ENCODE measurements at places on chromosomes 1 and 21.

- no peak for DNase-seq
These were observed 10.3 kb downstream of the LCE4A start for GRCh38 chr1:152718238-152718637.

- DNase-seq = no peak
These were observed 108.7 kb downstream of the KCNJ15 start for GRCh38 chr21:38365521-38365920.

DNA sequence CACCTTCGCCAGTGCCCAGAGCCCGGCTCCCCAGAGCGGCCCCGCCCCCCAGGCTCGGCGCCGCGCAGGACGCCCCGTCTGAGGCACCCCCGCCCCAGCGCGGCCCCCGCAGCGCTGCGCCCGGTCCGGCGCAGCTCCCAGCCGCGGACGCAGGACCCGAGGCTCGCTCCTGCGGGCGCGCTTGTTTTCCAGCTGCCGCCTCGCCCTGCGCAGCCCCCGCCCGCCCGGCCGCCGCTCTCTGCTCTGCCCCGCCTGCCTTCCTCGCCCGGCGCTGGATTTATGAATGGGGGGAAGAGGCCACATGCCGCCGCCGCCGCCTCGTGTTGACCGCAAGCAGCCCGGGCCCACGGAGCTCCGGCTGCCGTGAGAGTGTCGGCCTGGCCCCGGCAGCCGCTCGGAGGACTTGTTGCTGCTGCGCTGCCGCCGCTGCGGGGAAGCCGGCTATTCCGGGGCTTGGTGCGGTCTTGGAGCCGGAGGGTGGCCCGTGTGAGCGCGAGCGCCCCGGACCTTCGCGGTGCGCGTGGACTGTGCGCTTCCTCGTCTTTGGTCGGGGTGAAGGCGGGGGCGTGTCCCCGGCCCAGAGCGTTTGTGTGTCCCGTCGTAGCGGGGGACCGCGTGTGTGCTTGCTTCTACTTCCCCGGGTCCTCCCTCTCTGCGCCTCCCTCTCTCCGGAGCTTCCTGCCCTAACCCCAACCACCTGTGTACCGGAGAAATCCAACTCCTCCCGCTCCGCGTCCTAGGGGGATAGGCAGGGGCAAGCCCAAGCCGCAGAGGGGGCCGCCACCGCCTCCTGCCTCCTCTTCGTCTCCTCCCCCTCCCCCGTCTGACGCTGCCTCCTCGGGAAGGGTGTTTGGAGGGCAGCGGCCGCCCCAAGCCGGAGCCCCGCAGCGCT, 736 bp downstream of the KCNC4 start:
- DNase-seq = peak; percentile 49

- DNase-seq = no peak
These were observed 25.6 kb downstream of the MIS18A start for GRCh38 chr21:32253215-32253641.

DNA sequence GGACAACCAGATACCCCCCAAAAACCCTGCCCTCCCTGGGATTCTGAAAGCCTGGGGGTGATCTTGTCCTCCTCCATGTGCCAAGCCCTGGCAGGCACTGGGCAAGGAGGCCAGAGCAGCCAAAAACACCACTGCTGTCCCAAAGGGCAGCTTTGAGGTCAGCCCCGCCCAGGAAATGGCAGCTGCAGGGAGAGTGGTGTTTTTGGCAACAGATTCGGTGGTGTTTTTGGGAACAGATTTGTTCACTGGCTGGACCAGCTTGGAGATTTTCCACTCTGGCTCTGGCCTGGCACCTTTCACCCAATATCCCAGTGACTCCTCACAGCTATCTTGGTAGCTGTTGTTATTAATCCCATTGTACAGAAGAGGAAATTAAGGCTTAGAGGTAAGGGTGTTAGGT, 34.7 kb downstream of the LRP8 start:
- DNase-seq = no peak

- peak; percentile 41 for DNase-seq
These were observed 7.3 kb upstream of the UMODL1 start for GRCh38 chr21:42063571-42064521.

GRCh38 chr1:146020058-146021049, 1.2 kb downstream of the HJV start:
- no peak for DNase-seq

GRCh38 chr1:169890761-169891538, 2.7 kb downstream of the SCYL3 start:
- DNase-seq = peak; percentile 27

DNA sequence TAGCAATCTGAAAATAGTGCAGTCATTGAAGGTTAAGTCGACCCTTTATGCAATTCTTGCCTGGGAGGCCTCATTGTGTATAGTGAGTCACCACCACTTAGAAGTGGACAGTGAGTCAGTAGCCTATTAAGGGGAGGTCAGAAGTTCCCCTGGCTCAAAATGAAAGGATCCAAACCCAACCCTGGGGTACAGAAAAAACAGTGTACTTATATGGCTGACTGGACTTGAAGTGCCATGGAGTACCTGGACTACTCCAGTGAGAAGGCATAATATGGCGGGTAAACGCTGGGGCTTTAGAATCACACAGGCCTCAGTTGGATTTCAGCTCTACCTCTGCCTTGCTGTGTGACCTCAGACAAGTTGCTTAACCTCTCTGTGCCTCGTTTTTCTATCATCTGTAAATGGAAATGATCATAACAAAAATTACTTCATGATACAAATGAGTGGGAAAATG, 2.2 kb upstream of the BCL9 start:
- no peak for DNase-seq

DNA sequence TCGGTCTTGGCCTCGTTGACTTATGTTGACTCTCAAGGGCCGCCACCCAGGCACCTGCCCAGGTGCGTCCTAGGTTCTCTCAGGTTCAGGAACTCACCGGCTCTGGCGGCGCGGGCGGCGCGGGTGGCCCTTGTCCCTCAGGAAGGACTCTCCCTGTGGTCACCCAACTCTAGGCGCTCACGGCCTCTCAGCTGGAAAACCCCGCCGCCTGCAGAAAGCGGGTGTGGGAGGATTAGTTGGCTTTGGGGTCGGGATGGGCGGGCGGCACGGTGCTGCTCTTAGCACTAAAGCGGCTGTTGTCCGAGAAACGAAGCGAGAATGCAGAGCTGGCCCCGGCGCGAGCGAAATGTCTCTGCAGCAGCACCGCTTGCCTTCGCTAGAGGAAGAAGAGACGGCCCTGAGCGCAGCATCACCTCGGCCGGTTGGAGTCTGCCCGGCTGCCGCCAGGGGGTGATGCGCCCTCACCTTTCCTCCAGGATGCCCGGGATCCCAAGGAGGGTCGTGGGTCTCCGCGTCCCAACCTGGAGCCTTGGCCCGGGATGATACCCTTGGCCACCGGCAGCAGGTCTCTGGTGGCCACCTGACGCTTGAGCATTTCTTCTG, 8.1 kb upstream of the TADA1 start:
- no peak for DNase-seq

- no peak for DNase-seq
These were observed 6.0 kb downstream of the TRNP1 start for GRCh38 chr1:26999440-26999987.

- DNase-seq = no peak
These were observed 5.3 kb upstream of the FCER1A start for GRCh38 chr1:159296706-159297375.

DNA sequence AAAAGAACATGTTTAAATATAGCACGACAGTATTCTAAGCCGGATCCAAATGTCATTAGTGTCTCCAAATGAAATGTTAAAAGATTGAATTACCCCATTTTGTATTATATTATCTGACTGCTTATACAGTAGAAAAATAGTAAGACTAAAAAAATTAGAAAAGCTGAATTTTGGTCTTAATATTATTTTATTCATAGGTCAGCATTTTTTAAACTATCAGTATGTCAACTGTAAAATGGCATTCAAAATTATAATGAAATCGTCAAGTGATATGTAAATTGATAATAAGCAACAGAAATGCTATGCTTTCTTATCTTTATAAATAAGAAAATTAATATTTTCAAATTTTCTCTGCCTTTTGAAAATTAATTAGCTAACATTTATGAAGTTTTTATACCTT, 16.6 kb downstream of the SLC44A5 start:
- DNase-seq = no peak

DNA sequence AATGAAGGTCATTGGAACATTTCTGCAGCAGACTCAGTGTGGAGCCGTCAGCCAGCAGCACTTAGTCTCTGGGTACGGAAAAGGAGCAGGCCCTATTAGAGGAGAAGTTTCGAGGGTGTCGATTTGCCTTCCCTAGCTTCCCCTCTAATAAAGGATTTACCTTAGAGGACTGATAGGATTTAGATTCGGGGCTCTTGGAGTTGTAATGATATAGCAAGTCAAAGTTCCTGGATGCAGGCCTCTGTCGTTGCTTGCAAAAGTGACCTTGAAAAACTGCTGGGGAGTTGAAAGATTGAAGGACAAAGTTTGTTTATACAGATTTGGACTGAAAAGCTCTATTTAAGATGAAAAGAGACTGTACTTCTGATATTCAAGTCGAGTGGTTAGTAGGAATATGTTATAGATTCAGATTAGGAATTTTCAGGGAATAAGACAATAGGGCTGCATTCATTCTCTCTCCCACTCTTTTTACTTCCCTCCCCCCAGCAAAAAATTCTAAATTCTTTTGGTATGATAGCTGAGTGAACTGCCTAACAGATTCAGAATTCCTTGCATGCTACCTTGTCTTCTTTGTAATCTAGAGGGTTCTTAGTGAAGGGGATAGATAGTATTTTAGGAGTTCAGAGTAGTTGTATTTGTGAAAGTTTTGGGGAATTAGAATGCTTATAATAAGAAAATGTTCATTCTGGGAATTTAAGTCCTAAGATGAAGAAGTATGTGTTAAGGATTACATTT, 19.2 kb downstream of the NFYC start:
- no peak for DNase-seq

- DNase-seq = no peak
These were observed 47.9 kb downstream of the GON4L start for GRCh38 chr1:155809088-155809487.

DNA sequence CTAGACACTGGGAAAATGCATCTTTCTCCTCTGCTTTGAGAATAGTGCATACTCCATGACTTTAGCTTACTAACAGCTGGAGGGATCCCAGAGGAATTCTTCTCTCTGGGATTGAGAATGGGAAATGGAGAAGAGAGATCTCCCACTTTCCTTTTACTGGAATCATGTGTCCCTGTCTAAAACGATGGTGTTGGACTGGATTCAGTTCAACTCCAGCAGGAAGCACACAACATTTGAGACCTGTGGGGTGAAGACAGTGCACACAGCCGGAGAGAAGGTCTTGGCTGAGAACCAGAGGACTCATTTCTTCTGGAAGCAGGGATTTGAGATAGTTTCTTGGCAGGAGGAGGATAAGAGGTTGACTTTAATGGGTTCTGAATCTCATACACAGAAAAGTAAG, 58.7 kb downstream of the TRABD2B start:
- no peak for DNase-seq

DNA sequence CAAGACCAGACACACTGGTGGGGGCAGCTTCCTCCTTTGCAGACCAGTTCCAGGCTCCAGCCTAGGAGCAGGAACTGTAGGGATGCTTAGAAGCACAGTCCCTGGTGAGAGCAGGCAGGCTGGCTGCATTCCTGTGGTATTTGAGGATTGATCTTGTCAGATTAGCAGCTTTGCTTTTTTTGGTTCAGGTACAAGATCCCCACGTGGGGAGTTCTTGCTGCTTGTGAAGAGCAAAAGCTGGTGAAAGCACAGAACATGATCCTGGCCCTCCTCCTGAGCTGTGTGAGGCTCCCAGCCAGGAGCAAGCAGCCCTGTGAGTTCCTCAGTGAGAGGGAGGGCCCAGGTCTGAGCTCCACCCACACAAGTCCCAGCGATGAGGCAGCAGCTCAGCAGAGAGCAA, 75.3 kb upstream of the ARTN start:
- DNase-seq = no peak

- no peak for DNase-seq
These were observed 17.7 kb downstream of the CBR1 start for GRCh38 chr21:36087362-36088138.

GRCh38 chr1:178648151-178648550, 76.9 kb upstream of the RALGPS2 start:
- DNase-seq = no peak

DNA sequence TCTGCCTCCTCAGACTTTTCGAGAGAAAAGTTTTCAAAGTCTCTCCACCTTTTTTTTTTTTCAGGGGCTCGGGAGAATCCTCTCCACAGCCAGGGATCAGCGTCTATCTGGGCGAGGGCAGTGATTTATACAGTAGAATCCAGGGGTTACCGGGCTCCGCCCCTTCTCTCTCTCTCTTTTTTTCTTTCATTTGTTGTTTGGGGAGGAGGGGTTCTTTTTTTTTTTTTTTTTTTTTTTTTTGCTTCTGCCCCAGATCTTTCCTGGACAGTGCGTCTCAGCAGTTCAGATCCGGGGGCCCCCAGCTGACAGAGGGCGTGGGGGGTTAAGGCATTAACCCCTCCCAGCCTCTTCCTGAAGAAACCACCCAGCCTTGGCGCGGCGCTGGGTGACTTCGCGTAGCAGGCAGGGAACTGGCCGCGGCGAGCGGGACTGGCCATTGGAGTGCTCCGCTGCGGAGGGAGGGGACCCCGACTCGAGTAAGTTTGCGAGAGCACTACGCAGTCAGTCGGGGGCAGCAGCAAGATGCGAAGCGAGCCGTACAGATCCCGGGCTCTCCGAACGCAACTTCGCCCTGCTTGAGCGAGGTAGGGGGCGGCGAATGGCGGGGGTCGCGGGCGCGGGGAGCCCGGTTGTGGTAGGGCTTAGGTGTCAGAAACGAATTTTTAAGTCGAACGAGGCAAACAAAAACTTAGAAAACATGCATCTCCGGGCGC, at the start of gene S1PR1:
S1PR1 (plus strand) TSS at position 504 of the 713 bp plus-strand sequence. CDS start 1,966 bp downstream, outside the sequence.
- DNase-seq = peak; percentile 73

GRCh38 chr1:200642481-200642880, 21.9 kb upstream of the KIF14 start:
- no peak for DNase-seq

- DNase-seq = no peak
These were observed 9.2 kb downstream of the C1orf159 start for GRCh38 chr1:1106510-1107221.

GRCh38 chr1:235657269-235657668, 7.7 kb upstream of the GNG4 start:
- DNase-seq = no peak

- no peak for DNase-seq
These were observed 26.5 kb upstream of the TMEM125 start for GRCh38 chr1:43243299-43243698.

DNA sequence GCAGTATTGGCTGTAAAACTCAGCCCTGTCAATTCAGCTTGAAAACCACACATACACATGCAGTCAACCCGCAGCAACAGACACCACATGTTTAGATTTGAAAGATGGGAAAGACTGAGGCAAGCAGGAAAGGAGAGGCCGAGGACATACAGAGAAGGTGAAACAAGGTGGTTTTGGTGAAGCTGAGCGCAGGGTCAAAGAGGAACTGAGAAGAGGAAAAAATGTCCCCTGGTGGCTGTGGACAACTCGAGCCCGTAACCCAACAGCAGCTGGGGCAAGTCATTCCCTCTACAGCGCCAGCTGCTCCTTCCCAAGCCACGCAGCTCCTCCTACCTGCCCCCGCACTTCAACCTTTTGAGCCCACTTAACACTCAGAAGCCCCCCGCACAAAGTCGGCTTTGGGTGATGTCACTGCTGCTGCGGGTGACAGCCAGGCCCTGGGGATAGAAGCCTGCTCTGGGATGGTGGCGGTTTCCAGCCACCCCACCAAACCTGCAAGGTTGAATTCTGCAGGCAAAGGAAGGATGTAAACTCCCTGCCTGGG, 63.0 kb downstream of the KCNN3 start:
- no peak for DNase-seq

All from T-helper 22 cell (primary cell).